ENCODE measurements at places on chromosomes 4 and X.

DNA sequence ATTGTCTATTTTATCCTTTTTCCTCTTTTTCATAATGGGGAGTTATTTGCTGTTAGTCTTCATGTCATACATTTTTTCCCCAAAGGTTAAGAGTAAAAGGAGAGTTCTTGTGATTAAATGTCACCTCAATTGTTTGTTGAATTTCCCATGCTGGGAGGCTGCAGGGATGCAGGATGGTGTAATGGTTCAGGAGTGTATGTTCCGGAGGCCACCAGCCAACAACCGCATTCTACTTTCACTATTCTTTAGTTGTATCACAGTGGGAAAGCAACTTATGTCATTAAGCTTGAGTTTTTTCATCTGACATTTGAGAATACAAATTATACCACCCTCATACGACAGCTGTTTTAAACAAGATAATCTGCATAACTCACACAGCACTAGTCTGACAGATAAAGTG is 15.4 kb downstream of the AFP start:
- peak; percentile 76 for DNase-seq

GRCh38 chr4:52096048-52096447 is 44.9 kb downstream of the SPATA18 start:
- DNase-seq = peak; percentile 17

DNA sequence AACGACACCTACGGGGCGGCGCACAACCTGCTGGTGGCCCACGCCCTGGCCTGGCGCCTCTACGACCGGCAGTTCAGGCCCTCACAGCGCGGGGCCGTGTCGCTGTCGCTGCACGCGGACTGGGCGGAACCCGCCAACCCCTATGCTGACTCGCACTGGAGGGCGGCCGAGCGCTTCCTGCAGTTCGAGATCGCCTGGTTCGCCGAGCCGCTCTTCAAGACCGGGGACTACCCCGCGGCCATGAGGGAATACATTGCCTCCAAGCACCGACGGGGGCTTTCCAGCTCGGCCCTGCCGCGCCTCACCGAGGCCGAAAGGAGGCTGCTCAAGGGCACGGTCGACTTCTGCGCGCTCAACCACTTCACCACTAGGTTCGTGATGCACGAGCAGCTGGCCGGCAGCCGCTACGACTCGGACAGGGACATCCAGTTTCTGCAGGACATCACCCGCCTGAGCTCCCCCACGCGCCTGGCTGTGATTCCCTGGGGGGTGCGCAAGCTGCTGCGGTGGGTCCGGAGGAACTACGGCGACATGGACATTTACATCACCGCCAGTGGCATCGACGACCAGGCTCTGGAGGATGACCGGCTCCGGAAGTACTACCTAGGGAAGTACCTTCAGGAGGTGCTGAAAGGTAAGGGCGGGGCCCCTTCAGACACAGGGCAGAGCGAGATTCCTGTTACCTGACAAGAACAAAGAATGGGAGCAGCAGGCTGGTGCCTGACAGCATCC is 11.7 kb downstream of the RPL9 start:
- DNase-seq = peak; percentile 74

- peak; percentile 37 for DNase-seq
These were observed 362.6 kb upstream of the MAGEB2 start for GRCh38 chrX:29852767-29853166.

- no peak for DNase-seq
These were observed 517.0 kb downstream of the ZIC3 start for GRCh38 chrX:138082896-138083295.

- DNase-seq = no peak
These were observed 775.3 kb upstream of the HS3ST1 start for GRCh38 chr4:12203945-12204344.

DNA sequence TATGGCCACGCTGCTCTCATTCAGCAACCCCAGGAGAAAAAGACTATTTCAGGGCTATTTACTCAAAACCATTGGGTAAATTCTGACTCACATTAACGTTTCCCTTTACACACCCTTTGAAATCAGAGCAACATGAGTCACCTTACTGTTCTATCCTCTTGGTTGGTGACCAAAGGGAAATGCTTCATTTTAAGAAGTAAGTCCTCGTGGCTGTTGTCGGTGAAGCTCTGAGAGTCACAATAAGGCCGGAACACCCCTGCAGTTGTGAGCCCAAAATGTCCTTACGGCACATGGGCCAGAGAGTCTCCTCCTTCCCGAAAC is 56.3 kb upstream of the SPRY1 start:
- DNase-seq = peak; percentile 93

- no peak for DNase-seq
These were observed 48.8 kb upstream of the CCSER1 start for GRCh38 chr4:90078440-90078839.
